Upper lobe of right lung (tissue), 1 donor: ENCODE measurements at places on chromosomes 13 and 19. TPM values are rescaled to one million over a fixed set of nuclear protein-coding genes. Genes with fewer than 3 reads are reported as not detected.

DNA sequence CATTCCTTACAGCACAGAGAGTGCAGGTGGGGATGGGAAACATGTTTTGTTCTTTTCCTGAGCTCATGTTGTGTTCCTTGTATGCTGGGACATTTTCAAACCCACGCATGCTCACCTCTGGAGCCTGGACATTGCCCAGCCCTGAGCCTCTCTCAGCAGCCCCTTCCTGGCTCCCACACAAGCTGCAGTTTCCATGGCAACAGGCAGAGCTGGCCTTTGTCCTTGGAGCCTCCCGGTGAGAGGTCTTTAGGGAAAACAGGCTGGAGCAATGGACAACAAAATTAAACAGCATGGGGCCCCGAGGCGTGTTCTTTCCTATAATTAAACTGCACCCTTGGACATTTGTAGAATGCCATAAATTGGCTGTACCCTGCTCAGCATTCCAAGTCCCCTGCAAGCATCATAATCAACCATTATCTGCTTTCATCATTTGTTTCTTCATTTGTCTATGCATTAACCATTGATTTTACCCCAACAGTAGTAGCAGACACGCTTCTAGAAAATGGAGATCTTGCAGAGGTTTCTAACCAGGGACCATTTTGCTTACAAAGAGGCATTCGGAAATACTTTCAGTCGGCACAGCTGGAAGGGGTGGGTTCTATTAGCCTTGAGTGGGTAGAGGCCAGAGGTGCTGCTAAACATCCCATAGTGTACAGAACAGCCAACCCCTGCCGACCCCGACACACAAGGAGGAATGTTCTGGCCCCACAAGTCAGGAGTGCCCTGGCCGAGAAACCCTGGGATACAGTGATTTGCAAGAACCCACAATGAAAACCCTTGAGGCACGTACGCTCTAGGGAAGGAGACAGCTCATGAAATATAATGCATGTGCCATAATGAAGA is 133.4 kb upstream of the PEG3 start:
- DNase-seq: no peak

DNA sequence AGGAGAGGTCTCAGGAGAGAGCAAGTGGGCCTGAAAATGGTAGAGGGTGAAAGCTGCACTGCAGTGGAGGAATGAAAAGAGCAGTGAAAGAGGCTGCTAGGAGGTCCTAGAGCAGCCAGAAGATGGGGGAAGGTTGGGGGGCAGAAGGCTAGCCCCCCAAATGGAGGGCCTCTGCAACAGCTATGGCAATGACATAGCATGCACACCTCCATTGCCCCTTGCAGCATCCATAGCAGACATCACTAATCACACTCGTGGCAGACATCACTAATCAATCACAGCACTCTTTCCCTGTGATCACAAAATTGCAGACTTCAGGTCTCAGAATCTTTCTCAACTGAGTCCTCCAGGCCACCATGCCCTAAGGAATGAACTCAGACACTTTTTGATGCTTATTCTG is 21.9 kb downstream of the CCL25 start:
- DNase-seq: no peak

- no peak for DNase-seq
These were observed 233.4 kb upstream of the CSNK1A1L start for GRCh38 chr13:37338726-37339385.

C19orf18 gene
- total RNA-seq: 0.90 TPM

GRCh38 chr19:42568006-42568405 is 26.7 kb downstream of the CEACAM8 start:
- DNase-seq: no peak

DNA sequence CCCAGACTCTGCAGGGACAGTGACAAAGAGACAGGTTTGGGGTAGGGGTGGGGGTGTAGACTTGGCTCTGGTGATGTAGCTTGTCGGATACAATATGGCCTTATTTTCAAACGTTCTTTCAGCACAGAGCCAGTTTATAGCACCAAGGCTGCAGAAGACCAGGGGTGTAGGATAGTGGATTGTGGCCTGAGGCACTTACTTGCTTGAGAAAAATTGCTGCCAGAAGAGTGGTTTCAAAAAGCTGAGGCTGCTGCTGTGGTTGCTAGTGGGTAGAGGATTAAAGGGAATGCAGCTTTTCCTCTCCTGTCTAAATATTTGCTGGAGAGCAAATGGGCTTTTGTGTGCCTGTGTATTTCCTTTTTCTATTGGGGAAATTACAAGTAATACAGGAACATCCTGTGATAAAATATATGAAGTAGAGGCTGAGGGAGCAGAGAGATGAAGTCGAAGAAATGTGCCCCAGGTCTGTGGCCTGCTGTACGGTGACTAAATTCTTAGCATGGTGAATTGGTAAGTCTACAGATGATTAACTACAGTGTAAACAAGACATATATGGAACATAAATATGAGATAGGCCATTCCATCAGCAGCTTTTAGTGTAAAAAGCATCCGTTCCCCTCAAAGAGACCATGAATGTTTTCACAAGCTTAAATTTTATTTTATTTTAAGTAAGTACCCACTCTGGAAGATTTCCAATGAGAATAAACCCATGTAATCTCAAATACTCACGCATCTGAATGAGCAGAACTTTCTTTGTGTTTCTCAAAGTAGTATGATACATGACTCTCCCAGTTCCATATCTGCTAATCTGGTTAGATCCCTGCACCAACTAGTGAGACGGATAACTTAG is 112.9 kb downstream of the LRCH1 start:
- DNase-seq: no peak

B3GNT3 gene
- 2.1 TPM for total RNA-seq

GRCh38 chr19:9945319-9945966 is 9.1 kb upstream of the OLFM2 start:
- peak; percentile 69 for DNase-seq

CILP2 gene
- total RNA-seq: 0.41 TPM

GRCh38 chr13:110920038-110920437 is 5.2 kb upstream of the ANKRD10 start:
- DNase-seq: no peak

- no peak for DNase-seq
These were observed 3.4 kb downstream of the CCNE1 start for GRCh38 chr19:29815231-29815630.

GRCh38 chr19:41311072-41311471 is 1.1 kb downstream of the CCDC97 start:
- no peak for DNase-seq

DNA sequence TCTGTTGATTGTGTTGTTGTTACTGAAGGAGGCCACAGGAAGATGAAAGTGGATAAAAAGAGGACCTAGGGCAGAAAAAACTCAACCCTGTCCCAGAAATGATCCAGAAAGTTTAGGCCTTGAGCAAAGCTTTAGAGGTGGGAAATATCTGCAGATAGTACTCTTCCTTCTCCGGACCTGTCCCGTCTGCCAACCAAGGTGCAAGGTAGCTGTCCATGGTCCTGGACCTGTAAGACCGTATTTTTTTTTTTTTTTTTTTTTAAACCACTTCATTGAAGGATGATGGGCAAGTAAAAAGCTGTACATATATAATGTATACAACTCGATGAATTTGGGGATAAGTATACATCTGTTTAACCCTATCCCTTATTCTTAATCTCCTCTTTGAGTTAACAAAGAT is 225.9 kb downstream of the OLFM4 start:
- DNase-seq: no peak

DNA sequence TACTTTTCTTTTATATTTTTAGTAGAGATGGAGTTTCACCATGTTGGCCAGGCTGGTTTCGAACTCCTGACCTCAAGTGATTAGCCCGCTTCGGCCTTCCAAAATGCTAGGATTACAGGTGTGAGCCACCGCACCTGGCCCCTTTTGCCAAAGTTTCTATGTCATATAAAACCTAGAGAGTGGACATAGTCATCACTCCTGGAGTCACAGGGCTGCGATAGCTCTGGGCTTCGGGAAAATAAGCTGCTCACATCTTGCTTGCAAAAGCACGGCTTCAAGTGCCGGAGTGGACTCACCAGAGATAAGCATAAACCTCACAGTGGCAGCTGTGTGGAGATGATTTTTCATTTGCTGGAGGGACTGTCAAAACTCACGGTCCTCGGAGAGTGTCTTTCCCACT is 171.2 kb downstream of the TEX29 start:
- DNase-seq: peak; percentile 17

MZT1 gene
- total RNA-seq: 8.3 TPM

S1PR4 gene
- total RNA-seq: 22.3 TPM

- no peak for DNase-seq
These were observed 30.9 kb downstream of the CEBPA start for GRCh38 chr19:33271246-33272021.

DNA sequence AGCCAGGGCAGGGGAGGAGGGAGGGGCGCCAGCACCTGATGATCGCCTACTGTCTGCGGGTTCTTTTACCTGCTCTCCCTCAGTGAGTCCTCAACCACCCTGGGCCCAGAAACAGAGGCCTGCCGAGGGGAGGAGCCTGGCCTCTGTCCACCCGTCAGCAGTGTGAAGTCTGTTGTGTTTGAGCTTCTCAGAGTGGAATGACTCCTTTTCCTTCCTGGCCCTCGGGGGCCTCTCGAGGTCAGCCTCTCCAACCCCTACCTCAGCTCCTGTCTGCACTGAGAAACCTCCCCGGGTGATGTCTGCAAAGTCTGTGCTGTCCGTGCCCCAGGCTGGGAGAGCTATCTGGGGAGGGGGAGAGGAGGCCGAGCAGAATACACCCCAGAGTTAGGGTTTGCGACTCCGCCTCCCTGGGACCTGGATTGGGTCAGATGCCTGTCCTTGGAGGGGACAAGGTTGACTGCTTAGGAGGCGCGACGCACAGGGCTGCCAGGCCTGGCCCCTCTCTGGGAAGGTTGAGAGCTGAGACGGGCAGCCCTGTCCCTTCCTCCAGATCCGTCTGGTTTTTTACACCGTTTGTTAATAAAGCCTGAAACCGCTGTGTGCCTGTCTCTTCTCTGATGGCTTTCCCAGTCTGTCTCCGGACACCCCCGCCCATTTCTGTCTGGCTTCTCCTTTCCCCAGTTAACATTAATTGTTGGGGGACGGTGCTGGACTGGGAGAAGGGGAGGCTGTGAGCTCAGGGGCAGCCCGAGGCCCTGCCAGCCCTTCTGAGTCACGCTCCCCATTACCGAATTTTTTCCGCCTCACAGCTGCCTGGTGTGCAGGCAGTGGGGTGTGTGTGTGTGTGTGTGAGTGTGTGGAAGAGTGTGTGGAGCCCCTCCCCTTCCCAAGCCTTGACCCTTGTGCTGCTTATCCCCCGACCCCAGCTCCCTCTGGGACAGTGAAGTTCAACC is 989 bp upstream of the SSC5D start:
- DNase-seq: no peak

CLIP3 gene
- 10.5 TPM for total RNA-seq

DNA sequence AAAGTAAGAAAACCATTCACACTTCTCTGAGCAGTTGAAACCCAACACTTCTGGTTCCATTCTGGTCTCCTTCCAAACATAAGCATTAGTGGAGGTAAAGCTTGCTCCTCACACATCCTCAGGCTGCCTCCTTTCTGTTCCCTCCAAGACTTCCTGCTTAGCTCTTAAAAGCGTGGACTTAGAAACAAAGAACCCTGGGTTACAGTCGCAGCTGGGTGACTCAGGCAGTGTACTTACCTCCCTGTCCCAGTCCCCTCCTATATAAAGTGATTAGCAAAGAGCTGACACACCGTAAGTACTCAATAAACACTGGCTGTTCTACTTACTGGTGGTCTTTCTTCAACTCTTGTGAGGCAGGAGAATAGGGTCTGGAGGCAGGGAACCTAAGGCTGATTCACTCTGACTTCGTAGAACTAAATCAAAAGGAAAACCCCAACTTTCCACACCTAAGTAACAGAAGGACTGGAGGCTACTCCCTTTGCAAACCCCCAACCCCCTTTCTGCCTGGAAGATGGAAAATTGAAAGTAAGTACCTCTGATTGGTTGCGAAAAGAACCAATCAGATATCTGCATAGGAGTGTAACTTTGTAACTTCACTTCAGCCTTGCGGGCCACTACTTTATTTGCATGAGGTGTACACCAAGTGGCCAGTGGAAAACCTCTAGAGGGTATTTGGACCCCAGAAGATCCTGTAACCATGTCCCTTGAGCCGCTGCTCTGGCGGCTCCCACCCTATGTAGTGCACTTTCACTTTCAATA is 165.4 kb downstream of the SUCLA2 start:
- DNase-seq: no peak

KLK15 gene
- not detected for total RNA-seq

CAMSAP3 gene
- 29.1 TPM for total RNA-seq

- no peak for DNase-seq
These were observed 29.0 kb downstream of the PEG3 start for GRCh38 chr19:56811480-56811879.

GRCh38 chr13:91572944-91573598 is 174.7 kb downstream of the GPC5 start:
- no peak for DNase-seq

MYO16 gene
- 0.46 TPM for total RNA-seq

GPR12 gene
- total RNA-seq: not detected

- DNase-seq: no peak
These were observed 338 bp downstream of the SLC35E1 start for GRCh38 chr19:16571822-16572331.

DNA sequence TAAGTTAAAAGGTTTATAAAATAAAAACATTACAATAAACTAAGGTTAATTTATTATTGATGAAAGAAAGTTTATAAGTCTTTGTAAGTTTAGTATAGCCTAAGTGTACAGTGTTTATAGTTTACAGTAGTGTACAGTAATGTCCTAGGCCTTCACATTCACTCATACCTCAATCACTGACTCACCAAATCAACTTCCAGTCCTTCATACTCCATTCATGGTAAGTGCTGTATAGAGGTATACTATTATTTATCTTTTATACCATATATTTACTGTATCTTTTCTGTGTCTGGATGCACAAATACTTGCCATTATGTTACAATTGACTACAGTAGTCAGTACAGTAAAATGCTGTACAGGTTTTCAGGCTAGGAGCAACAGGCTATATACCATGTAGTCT is 490.0 kb downstream of the GPC6 start:
- no peak for DNase-seq

- DNase-seq: no peak
These were observed 10.4 kb downstream of the CLASRP start for GRCh38 chr19:45049073-45049736.

CEACAM7 gene
- total RNA-seq: not detected

DNA sequence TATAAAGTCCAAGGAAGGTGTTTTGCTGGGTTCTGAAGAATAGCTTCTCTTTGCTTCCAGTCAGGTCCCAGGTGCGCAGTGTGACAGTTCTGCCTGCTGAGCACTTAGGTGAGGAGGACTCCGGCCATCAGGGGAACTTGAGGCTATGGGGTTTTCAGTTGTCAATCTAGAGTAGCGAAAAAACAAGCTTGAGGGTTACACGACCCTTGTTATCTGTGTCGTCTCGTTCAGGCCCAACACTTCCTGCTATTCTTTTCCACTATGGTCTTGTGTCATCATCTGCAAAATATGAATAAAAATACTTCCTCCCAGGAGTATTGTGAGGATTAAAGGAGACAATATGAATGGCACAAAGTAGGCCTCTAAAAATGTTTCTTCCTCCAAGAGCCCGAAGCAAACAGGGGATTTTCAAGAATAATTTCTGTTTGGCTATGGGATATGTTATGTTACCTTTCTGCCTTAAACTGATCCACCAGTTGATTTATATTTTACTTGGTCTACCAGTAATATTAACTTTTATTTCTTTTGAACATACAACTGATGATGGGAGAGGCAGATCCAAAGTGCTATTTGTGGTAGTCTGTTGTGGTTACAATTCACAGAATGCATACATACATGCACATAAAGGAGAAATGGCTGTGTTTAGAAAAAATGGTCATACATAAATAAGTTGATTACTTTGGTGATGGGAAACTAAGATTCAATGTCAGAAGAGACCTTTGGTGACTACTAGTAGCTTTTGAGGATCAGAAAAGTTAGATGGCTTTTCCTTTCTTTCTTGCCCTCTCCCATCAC is 40.5 kb upstream of the RCBTB2 start:
- no peak for DNase-seq
